Inflammatory macrophage treated with lipopolysaccharide for 1 hour (primary cell): ENCODE measurements at places on chromosomes 2 and 18.

DNA sequence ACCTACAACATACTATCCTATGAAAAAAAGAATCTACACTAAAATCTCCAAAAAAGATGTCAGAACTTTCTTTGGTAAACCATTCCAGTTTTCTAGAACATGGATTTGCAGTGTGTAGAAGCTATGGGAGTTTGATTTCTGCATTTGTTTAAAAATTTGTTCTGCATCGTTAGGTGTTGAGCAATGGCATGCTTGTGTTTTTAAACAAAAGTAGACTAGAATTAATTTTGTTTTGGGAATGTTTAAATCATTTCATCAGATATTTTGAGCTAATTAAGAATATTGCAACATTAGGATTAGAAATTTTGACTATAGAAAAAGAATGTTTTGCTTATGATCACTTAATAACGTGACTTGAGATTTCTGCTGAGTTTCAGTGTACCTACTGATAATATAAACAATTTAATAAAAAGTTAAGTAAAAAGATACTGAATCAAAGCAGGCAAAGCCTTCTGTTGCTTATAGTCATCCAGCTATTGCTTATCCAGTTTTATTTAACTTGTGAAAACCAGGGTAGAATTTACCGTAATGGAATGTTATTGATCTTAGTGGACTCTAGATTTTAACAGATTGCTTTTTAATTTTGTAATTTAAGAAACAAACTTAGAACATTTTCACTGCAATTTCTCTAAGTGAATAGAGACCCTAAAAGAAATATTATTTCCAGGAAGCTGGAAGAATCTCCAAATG lies 7.2 kb upstream of the TMEM182 start:
- no peak for DNase-seq

- DNase-seq, result no peak
These were observed 41.4 kb downstream of the HS1BP3 start for GRCh38 chr2:20609349-20609994.

- no peak for DNase-seq
These were observed 466.0 kb upstream of the TNP1 start for GRCh38 chr2:217325816-217326215.

DNA sequence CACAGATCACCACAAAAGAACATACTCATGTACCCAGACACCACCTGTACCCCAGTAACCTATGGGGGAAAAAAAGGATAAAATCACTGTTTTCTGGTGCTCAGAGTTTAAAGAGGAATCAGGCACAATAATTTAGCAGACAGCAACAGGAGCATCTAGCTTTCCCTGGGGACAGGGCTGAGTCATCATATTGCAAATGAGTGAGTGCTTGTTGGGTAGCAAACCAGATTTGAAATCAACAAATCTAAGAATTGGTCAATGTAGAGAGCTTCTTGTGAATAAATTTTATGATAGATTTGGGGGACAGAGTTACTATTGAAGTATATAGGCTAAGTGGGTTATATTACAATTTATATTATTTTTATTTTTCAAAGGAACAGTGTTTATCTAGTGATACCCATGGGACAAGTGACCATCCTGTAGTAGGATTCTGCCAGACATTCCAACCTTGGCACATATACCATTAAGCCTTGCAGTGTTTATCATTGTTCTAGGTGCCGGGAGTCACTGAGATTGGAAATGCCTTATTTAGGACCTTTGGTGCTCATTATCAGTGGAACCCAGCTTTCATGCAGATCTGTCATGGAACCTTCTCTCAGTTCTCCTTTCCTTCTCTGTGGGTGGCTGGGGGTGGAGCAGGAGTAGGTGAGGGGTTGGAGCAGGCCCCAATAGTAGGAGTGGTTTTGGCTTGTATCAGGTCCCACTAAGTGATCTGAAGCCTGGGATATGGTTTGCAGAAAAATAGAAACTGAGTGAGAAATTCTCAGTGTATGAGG lies 117.2 kb downstream of the CERS6 start:
- no peak for DNase-seq

DNA sequence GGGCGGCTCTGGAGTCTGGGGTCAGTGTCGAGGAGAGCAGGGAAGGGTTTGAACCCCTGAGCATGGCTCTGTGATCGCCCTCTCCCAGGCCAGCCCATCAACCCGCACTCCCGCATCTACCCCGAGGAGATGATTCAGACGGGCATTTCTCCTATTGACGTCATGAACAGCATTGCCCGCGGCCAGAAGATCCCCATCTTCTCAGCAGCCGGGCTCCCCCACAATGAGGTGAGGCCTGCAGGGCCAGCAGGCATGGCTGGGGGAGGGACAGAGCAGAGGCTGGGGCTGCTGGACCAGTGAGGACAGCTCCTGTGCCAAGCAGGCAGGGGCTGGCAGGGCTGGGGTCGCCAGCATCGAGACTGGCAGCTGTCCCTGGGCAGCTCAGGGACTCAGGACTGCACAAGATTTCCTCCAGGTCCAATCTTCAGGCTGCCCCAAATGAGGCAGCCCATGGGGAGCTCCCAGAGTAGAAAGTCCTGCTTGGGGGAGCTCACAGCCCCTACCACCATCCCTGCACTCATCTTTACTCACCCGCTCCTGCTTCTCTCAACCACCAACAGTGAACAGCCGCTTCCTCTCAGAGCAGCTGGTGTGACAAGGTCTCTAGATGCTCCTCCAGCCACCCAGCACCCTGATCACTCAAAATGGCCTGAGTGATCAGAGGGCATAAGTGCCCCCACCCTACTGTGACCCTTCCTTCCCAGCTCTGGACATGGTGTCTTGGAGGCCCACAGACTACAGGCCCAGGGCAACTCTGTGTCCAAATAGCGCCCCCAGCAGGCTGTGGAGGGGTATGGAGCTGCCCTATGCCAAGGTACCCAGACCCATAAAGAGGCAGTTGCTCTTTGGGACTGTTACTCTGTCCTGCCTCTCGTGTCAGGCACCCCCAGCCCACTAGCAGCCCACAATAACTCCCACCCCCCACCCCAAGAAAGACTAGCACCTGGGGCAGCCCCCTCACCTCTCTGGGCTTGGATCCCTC lies 18.3 kb upstream of the ANKRD53 start:
- DNase-seq, result no peak

GRCh38 chr2:171547720-171548119 lies 25.4 kb downstream of the CYBRD1 start:
- DNase-seq, result no peak

DNA sequence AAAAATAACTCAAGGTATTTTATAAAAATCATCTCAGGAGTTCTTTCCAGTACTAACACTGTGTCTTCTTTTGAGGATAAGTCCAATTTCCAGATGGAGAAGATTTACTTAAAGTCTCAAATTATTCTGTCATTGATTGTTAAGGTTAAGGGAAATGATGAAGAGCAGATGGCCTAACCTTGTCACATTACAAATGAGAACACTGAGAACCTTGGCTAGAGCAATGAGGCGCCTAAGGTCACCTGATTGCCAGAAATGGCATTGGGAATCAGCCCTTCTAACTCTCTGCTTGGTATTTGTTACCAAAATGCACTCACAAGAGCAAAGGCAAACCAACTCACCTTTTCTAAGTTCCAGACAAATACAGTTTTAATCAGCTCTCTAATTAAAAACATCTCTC lies 835.1 kb downstream of the RNF144A start:
- DNase-seq, result no peak

- no peak for DNase-seq
These were observed 49.9 kb downstream of the RAB31 start for GRCh38 chr18:9757827-9758621.

- DNase-seq, result peak; percentile 8
These were observed 9.5 kb downstream of the COPS7B start for GRCh38 chr2:231795525-231796327.
